ENCODE measurements at places on chromosomes 11 and 22. TPM values are rescaled to one million over a fixed set of nuclear protein-coding genes. Genes with fewer than 3 reads are reported as not detected.

The MS4A8 gene
- total RNA-seq: not detected

- no peak for DNase-seq
Measured at GRCh38 chr11:113160808-113161124, 153.6 kb upstream of the TTC12 start.

DNA sequence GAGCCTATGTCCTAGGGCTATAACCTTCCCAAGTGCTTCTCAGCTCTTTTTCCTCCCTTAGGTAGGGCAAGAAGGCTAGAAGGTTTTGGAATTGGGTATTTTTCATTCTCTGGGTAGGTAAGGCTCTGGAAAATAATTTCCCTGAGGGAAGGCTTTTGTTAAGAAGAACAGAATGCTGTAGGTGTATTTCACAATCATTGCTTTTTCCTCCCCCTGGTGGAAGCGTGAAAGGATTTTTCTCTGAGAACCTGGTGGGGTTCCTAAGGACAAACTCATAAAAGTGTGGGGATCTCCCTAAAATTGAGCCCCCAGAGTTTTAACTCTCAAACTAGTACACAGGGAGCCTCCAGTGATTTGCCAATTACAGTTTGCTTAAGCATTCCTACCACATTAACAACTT, 41.1 kb upstream of the NARS2 start:
- no peak for DNase-seq

DNA sequence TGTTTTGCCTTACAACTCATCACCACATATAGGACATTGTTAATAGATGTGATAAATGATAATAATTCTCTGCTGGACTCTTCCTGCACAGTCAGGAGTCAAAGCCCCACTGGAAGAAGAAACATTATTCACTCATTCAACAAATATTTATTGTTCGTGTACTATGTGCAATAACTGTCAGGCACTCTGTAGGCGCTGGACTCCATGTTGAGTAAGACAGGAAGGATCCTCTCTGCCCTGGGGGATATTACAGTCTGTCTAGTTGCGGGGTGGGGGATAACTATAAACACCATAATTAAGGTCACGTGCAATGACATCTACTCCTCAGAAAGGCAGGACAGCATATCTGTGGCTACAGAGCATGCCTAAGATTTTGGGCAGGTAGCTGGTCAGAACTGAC, 281.1 kb downstream of the FAT3 start:
- DNase-seq: no peak

The MADD gene
- total RNA-seq: 9.7 TPM

The ABTB2 gene
- total RNA-seq: 6.0 TPM

The ALG12 gene
- total RNA-seq: 45.1 TPM

GRCh38 chr22:38164551-38164918, 17.1 kb downstream of the PLA2G6 start:
- no peak for DNase-seq

The GAB4 gene
- not detected for total RNA-seq

GRCh38 chr11:18253778-18254338, 5.4 kb upstream of the SAA2 start:
- DNase-seq: no peak

DNA sequence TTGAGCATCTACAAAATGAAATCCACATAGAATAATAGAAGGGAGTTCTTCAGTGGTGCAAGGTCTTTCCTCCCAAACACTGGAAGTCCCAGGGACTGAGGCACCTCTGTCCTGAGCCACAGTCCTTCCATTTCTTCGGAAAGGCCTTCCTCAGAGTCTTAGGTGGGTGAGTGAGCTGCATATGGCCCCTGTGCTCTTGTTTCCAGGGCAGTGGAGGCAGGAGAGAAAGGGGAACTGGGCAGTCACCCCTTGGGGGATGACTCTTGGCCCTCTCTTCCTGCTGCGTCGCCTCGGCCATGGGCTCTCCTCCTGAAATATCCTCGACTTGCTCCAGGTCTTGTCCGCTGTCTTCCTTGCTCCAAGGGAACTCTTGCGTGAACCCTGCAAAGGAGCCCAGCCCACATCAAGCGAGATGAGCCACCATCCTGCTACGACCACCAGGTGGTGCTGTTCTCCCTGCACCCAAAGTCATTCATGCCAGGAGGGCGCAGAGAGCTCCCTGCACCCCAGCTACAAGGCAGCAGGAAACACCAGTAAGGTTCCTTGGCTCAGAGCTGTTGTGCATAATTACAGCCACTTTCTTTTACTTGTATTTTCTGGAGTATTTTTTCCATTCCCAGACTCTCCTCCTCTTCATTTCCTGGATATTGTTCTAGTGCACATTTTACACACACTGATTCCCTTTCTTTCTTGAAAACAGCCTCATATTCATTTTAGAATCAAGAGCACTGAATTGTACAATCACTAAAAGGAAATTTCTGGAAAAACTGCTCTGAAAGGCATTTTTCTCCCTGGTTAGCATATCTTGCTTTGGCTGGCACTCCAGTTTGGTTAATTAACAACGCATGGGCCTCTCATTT, 397.8 kb downstream of the OPCML start:
- peak; percentile 2 for DNase-seq

DNA sequence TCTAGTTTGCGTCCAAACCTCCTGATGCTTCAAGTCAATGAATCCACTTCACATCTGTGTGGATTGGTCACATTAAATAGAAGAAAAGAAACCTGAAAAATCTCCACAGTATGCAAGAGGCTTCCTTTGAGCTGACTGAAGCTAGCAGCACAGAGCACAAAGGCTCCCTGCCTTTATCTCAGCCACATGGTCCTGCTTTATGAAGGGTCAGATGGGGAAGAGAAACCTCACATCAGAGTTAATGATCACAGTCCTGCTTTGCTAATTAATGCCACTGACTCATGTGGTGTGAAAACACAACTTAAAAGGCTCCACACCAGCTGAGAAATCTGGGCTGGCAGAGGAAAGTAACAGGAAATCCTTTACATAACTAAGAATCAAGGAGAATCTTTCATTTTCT, 1291.0 kb downstream of the LRRC4C start:
- no peak for DNase-seq

The CCDC81 gene
- total RNA-seq: 0.51 TPM

DNA sequence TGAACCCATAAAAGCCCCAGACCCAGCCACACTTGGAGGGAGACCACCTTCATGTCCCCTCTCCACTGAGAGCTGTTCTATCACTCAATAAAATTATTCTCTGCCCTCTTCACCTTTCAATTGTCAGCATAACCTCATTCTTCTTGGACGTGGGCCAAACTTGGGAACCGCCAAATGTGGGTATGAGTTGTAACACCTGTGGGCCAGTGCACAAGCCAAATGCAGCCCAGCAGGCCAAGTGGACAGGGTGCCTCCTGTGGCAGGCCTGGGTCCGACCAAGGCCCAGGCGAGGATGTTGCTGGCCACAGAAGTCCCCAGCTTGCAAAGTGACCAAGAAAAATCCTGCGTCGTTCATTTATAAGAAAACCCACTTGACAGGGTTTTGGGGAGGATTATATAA, 621.2 kb downstream of the METTL15 start:
- no peak for DNase-seq

GRCh38 chr22:19360300-19360792, 68.8 kb upstream of the CLTCL1 start:
- no peak for DNase-seq

The JHY gene
- total RNA-seq: 2.3 TPM

The CNIH2 gene
- total RNA-seq: not detected

The C11orf16 gene
- total RNA-seq: not detected

GRCh38 chr11:117443266-117444186, 115.9 kb downstream of the CEP164 start:
- DNase-seq: no peak

The DCDC1 gene
- total RNA-seq: not detected

GRCh38 chr22:30704978-30705377, 10.3 kb downstream of the OSBP2 start:
- no peak for DNase-seq

GRCh38 chr11:72831521-72832300, 17.5 kb downstream of the ATG16L2 start:
- DNase-seq: peak; percentile 50

The RAB38 gene
- total RNA-seq: 12.7 TPM

GRCh38 chr22:42408276-42408675, 23.9 kb downstream of the NFAM1 start:
- DNase-seq: no peak

The MMP13 gene
- not detected for total RNA-seq

DNA sequence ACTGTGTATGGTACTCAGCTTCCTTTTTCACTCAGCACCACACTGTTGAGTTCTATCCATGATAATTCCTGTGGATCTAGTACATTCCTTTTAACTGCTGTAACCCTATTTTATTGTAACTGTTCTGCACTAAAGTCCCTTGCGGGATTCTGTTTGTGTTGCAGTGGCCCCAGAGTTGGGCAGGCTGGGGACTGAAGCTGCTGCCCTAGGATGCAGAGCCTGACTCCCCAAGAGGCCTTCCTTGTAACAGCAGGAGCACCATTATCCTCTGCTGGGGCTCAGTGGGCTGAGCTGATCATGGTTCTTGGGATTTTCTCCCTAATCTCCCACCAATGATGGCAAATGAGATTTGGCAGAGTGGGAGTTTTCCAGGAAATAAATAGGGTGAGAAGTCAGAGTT, 77.7 kb downstream of the CABIN1 start:
- DNase-seq: no peak

DNA sequence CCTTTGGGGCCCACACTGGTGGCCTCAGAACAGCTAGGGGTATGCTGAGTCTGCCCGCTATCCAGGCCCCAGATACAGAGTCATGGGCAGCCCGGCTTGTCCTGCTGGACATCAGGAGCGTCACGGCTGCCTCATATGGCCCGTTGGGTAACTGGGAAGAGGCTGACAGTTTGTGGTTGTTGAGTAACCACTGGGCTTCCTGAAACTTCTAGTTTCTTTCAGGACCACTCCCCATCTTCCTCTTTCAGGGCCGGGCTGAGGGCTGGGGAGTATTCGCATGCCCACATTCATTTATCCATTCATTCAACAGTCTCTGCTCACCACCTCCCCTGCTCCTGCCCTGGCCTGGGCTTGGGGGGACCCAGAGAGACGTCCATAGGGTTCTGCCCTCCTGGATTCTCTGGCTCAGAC, 13.4 kb upstream of the P2RY2 start:
- DNase-seq: no peak

- no peak for DNase-seq
Measured at GRCh38 chr22:49748514-49748913, 79.2 kb downstream of the BRD1 start.

DNA sequence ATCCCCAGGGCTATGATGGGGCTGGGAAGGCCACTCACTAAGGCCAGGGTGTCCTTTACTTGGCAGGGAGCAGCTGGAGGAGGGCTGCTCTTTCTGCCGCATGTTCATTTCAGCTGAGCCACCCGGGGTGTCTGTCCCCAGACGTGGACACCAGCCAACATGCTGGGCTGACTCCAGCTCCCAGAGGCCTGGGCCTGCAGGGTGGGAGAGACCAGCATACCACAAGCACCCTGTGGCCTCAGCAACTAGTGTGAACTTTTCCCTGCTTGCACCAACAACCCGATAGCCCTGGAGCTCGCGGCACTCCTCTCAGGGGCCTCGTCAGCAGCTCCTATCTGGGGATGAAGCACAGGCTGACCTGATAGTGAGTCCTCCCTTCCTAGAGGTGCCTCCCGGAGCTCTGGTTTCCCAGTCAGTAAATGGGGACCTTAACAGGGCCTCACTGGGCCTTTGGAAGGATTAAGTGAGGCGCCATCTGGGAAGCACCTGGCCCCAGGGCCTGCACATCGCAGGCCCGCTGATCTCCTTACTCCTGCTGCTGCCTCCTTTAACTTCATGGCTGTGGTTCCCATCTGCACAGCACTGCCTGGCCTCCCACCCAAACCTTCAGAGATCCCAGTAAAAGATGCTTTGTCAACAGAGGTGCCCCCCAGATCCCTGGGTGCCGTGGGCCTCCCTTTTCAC, 83.4 kb downstream of the GALNT18 start:
- no peak for DNase-seq

DNA sequence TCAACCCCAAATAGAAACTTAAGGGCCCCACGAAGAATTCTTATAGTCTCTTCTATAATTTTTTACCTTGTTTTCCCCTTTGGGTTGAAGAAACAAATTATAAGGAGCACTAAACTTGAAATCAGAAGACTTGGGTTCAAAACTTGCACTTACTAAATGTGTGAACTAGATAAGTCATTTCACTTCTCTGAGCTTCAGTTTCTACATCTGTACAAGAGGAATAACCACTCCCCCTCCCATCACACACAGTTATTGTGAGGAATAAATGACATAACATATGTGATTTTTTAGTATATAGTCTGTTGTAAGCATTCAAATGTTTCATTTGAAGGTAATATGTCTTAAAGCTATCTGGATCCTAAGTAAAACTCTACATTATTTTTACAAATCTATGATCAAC, 78.8 kb downstream of the LIF start:
- no peak for DNase-seq

The MYO18B gene
- total RNA-seq: not detected

DNA sequence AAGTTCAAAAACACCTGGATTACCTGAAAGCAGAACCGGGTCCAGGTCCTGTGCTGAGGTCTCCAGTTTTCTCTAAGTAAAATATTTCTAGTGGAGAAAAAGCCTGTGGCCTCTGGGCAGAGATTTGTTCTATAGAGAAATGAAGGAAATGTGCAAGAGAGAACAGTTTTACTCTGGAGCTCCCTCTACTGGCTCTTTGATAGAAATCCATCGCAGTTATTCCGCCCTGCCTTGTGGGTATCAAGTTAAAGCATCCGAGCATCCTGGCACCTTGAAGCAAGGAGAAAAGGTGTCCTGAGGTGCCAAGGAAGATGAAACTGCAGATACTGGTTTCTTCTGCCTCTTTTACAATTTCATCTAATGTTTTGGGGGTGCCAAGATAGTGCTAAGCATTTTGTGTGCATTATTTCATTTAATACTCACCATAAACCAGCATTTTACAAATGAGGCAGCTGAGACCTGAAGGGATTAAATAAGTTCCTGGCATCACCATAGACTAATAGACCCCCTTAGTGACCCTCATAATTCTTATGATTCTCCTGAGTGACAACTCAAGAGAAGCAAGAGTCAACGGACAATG, 113.1 kb upstream of the HSD17B12 start:
- no peak for DNase-seq

DNA sequence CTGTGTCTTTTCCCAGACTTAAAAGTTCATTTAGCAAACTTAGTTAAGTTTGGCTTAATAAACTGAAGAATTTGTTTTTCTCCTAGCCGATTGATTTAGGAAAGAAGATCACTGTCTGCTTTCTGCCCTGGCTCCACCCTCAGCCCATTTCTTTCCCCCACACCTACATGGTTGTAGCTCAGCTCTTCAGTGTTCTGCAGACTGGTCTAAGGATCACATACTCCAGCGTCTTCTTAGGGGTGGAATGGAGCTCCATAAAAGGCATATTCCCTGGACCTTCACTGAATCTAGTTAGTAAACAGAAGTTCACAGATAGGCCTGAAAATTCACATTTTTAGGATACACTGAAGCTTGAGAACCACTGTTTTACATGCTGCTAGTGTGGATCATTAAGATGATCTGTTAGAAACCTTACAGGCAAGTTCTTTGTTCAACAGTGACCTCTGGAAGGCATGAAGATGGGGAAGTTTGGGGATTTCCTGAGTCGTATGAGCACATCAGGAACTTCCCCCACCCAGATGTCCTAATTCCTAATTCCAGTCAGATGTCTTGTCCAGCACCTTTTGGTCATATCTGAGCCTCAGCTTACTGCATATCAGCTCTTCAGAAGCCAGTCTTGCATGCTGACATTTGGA, 16.8 kb downstream of the PIWIL4 start:
- DNase-seq: no peak

GRCh38 chr22:39992088-39992826, 2.5 kb upstream of the FAM83F start:
- DNase-seq: no peak

The AMOTL1 gene
- total RNA-seq: 7.3 TPM

The SLC6A5 gene
- not detected for total RNA-seq

Data from Caki2 (cell line).